ENCODE measurements at places on chromosomes 6 and 20. TPM values are rescaled to one million over a fixed set of nuclear protein-coding genes. Genes with fewer than 3 reads are reported as not detected.

The CCHCR1 gene
- total RNA-seq = 13.5 TPM

- no peak for DNase-seq
Observed at GRCh38 chr6:67467341-67467740, 1167.7 kb upstream of the ADGRB3 start.

DNA sequence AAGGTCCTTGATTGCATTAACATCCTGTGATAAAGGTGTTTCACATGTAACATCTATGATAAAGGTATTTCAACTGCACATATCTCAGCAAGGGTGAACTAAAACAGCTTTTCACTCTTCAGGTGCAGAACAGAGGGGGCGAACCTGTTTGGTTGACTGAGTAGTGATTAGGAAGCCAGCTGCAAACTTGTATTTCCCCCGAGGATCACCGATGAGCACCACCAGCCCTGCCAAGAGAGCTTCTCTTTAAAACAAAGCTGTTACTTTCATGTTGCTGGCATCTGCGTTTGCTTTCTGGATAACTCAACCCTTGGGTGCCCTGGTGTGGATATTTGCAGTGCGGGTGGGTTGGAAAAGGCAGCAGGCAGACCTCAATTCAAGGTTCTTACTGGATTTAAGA is 39.6 kb downstream of the JAG1 start:
- no peak for DNase-seq

The NMBR gene
- not detected for total RNA-seq

The COX7A2 gene
- 545 TPM for total RNA-seq

The SLC32A1 gene
- not detected for total RNA-seq

GRCh38 chr6:28747631-28748157 is 176.1 kb downstream of the TRIM27 start:
- peak; percentile 42 for DNase-seq

DNA sequence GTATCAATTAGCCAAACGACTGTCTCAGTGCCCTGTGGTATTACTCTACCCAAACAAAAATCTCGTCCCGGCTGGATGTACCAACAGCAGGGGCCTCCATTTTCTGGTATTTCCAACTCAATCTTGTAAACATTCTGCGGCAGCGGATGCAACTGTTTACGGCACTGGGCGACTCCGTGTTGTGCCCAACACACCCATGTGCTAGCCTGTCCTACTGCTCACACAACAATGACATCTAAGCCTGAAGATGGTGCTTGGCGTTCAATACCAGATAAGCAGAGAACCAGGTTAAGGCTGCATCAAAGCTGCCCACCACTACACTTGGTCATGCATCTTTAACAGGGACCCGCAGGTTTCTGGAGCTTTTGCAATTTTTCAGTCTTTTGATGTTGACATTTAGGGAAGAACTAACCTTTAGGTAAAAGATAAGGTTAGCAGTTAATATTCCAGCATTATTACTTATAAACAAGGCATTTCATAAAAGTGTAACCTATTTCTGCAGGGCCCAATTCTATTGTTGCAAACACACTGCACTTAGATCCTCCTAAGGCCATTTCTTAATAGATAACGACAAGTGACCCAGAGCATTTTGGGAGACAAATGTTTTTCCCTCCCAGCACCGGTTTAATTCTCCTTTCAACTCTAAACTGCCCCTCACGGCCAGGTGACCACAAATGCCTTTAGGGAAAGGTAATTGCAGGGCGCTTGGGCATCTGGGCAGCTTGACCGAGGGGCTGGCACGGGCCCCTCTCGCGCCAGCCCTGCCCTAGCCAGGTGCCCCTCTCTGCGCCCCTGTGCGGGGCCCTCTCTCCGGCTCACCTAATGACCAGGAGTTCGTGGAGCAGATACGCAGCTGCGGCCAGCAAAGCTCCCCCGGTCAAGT is 945 bp downstream of the FAXC start:
- no peak for DNase-seq

DNA sequence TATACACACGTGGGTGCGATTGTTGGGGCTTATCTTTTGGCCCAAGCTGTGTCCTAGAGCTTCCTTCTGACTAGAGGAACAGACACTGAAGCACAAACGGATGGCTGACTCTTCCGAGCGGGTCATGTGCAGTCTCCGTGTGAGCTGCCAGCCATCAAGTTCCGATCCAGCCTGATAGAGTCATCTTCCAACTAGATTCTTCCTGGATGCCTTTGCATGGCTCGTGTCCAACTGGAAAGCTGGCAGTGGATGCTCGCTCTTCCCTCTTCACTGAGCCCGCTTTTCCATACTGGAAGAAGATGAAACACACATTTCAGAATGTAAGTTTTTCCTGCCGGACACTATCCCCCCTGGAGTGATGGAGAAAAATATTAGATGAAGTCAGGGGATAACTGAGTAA is 148.1 kb downstream of the SCML4 start:
- DNase-seq = peak; percentile 79

- no peak for DNase-seq
Observed at GRCh38 chr20:23335521-23335920, 15.1 kb upstream of the NXT1 start.

- peak; percentile 46 for DNase-seq
Observed at GRCh38 chr20:50584687-50585086, 74.5 kb downstream of the PTPN1 start.
